ENCODE measurements at places on chromosomes 6 and 20.

GRCh38 chr6:47076422-47077344 lies 34.6 kb upstream of the ADGRF1 start:
- no peak for DNase-seq

GRCh38 chr6:107124934-107125348 lies 9.6 kb upstream of the BEND3 start:
- no peak for DNase-seq

GRCh38 chr6:101403216-101403945 lies 9.9 kb downstream of the GRIK2 start:
- no peak for DNase-seq

GRCh38 chr6:167475947-167476346 lies 151.1 kb downstream of the TTLL2 start:
- no peak for DNase-seq

DNA sequence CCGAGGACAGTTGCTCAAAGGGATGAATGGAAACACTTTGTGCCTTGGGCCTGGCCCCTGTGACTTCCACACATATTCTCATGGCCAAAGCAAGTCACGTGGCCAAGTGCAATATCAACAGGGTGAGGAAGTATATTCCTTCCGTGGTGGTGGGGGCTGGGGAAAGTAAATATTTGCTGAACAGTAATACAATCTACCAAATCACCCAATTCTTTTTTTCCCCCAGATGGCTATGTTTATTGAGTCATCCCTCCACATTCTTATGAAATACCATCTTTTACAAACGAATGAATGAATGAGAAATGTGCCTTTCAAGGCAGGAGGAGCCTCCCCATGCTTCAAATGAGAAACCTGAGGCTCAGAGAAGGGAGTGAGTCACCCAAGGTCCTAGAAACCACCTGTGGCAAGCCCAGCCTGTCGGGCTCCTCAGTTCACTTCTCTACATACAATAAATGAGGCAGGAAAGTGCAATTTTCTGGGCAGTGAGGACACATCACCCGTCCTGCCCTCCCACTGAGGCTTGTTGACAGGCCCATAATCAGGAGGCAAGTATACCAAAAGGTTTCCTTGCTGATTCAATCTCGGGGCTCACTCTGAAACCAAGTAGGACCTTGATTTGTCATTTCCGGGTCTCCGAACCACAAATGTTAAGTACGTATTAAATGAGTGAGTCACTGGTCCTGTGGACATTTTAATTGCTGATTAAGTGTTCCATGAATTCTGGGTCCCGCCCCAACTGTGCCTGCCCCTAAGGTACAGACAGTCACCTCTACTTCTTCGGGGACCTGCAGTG lies 25.3 kb upstream of the TOP1 start:
- DNase-seq, result peak; percentile 81

- no peak for DNase-seq
Observed at GRCh38 chr6:168525114-168525513, 84.1 kb downstream of the SMOC2 start.

GRCh38 chr6:13512900-13513299 lies 25.5 kb upstream of the GFOD1 start:
- DNase-seq, result no peak

DNA sequence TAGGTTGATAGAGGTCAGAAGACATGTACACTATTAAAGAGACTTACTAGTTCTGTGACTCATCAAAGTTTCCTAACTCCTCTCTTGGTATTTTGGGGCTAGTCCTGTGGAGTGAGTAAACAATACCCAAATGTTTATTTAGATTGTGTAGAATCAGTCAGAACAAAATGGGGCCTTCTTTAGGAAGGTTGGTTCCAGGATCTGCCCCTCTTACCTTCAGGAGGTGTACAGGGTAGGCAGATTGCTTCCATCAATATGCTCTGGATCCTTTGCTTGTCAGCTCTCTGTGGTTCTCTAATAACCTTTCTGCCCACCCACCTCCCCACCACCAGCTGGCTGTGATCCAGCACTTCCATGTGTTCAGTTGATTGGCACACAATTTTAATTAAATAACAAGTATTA lies 107.0 kb downstream of the POPDC3 start:
- no peak for DNase-seq

DNA sequence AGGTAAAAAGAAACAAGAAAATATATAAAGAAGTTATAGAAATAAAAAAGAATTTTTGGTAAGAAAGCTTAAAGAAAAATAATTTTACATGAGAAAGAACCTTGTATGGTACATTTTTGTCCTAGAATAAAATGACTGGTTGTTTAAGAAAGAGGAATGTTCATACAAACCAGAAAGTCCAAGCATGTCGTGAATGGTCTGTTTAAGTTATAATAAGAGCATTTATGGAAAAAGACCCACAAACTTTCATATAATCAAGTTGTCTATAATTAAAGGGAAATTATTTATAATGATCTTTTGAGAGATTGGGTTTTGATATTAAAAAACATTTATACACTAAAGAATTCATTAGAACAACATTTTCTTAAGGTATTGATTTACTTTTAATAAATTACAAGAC lies 27.8 kb upstream of the FAM110A start:
- no peak for DNase-seq

DNA sequence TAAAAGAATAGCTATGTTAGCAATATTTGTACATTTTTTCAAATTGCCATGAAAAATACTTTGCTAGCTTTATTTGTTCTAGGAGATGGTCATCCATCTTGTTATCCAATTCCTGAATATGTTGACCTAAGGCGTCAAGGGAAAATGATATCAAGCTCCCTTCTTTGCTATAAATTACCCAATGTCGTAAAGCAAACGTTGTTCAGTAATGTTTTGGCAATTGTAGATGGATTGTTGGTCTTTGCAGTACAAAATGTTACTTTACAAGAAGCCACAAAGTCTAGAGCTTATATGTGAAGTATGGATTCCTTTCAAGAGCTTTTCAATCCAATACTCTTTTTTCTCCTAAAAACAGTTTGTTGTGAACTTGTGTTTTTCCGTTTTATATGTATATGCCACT lies 3.3 kb downstream of the NCR2 start:
- DNase-seq, result no peak

DNA sequence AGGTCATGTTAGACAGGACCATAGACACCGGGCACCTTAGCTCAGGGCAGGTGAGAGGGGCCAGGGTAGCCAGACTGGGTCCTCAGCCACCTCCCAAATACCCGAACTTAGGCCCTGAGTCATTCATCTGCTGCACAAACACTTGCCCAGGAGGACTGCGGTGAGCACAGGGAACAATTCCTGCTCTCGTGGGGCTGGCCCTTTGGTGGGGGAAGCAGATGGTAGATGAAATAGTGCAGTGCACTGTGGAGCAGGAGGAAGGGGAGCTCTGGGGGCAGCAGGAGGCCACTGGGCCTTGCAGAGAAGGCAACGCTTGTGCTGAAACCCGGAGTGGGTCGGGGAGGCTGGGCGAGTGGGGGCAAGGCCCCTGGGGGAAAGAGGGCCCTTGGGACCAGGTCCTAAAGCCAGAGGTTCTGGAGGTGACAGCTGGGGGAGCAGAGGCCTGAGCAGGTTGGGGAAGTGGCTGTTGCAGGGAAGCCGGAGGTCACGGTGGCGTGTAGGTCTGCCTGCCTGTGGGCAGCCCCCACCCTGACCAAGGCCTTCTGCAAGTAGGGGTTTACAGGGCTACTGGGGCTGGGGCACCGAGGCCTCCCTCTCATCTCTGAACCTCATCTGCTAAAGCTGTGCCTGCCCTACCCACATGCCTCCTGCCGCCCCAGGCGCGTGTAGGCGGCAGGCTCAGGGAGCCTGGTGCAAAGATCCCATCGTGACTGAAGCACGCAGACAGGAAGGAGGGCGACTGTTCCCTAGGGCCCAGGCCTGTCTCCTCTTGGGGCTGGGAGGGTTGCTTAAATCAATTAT lies 4.7 kb upstream of the NPBWR2 start:
- peak; percentile 9 for DNase-seq

GRCh38 chr6:4612636-4613171 lies 163.5 kb upstream of the CDYL start:
- no peak for DNase-seq

DNA sequence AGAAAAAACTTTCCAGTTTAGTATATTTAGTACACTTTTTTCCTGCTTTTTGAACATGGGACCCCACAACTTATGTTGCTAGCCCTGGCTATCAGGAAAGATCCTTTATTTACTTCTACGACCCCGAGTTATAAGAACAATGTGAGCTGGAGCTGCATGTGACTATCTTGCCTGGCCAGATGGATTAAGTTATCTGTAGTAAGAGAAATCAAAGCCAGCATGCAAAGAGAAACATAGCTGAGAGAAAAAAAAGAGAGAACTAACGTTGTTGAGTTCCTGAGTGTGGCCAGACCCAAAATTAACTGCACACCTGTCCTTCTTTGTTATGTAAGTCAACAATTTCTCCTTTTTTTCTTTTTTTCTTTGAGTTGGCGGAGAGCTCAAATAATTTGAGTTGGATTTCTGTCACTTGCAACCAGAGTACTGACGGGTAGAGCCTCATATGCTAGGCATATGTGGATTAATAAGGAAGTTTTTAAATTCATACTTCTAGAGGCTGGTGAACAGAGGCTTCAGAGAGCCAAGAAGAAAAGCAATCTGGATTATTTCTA lies 219.5 kb downstream of the HACE1 start:
- DNase-seq, result no peak

DNA sequence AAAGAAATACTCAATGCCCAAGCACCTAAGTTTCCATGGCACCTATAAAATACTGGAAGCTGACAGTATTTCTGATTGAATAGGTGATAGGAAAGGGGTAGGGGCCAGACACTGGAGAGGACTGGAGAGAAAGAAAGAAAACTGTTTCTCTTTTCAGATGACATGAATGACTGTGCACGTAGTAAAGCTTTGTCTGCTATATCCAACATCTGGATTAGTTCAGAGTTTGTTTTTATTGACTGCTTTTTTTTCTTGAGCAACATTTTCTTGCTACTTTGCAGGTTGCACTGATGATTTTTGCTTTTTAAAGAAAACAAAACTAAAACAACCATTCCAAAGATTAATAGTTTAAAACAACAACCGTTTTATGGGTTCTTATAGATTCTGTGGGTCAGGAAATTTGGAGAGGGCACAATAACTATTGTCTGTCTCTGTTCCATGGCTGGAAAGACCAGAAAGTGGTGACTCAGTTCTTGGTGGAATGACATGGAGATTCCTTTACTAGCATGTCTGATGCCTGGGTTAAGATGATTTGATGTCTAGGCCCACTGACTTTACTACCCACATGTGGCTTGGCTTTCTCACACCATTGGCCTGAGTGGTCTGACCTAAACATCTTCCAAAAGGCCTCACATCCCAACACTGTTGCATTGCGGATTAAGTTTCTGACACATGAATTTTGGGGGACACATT lies 12.2 kb upstream of the LRP11 start:
- no peak for DNase-seq

- DNase-seq, result no peak
Observed at GRCh38 chr20:45229264-45230056, 8.3 kb downstream of the SEMG2 start.

DNA sequence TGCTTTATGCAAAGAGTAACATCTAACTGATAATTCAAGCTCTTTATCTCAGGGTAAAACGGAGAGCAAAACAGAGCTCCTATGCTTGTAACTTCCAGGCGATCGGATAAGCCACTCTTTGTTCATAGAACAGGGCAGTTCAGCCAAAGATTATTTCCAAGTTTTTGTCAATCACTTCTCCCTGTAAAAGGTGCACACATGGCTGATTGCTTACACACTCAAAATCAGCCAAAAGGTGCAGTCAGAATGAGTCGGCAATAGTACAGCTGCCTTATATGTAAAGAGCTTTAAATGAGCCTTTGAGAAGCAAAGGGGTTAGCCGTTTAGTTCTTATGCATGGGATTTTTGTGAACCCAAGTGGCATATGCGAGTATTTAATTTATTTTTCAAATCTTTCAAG lies 449.6 kb upstream of the POU3F2 start:
- DNase-seq, result no peak

GRCh38 chr20:38231531-38232121 lies 28.9 kb downstream of the KIAA1755 start:
- no peak for DNase-seq

DNA sequence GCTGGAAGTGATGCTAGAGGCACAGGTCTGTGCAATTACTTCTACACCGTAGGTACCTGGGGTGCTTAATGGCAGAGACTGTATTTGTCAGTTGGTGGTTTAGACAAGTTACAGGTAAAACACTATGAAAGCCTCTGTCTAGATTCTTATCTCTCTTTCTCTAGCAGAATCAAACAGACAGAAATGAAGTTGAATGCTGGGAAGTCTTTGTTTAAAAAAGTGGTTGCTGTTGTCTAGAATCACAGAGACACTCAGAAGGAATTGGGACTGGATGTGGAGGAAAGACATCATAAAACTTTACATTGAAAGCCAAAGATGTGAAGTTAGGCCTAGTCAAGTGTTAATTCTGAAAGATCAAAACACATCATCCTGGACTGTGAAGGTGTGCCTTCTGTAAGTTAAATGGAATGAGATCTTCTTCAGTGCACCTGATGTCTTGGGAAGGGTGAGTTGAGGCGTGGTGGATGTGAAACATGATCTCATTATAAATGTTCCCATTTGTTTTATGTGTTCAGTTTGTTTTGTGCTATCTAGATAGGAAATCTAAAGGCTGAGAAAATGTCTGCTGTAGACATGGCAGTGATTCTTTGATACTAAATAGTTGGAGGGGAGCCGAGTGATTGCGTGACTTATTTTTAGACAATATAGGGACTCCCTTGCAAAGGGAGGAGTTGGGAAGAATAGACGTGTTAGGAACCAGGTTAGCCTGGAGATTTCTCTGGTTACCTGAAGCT lies 290.2 kb downstream of the SOX4 start:
- DNase-seq, result no peak

- no peak for DNase-seq
Observed at GRCh38 chr6:87798393-87799278, 96.6 kb upstream of the AKIRIN2 start.

DNA sequence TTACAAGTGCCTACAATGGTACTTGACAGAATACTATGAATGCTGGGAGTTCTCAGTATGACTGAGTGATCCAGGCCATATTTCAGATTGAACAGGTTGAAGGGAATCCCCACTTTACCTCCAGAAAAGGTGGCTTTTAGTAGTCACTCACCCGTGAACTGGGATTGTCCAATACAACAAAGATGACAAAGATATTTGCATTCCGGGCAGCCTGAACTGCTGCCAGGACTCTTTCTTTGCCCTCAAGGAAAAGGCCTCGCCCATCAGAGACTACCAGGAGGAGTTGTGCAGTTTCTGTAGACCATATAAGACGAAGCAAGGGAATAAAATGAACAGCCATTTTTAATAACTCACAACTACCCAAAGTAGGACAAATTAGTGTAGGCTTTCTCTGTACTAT lies 6.3 kb upstream of the LYRM2 start:
- DNase-seq, result no peak

- no peak for DNase-seq
Observed at GRCh38 chr6:30007132-30007764, 53.8 kb upstream of the POLR1H start.

Data from CD4-positive, alpha-beta T cell treated with Interleukin-4 for 1 hour (primary cell).